Activated T-cell treated with anti-CD3 and anti-CD28 coated beads for 24 hours (primary cell): ENCODE measurements at places on chromosomes 11 and 22.

- no peak for DNase-seq
Measured at GRCh38 chr11:120179057-120179672, 31.7 kb upstream of the OAF start.

- DNase-seq = no peak
Measured at GRCh38 chr11:123111465-123111864, 49.5 kb upstream of the HSPA8 start.

- DNase-seq = no peak
Measured at GRCh38 chr11:120546312-120547205, 35.0 kb downstream of the GRIK4 start.

GRCh38 chr11:66878474-66878873, 21.6 kb downstream of the LRFN4 start:
- no peak for DNase-seq

- no peak for DNase-seq
Measured at GRCh38 chr11:12075822-12076821, 34.3 kb upstream of the MICAL2 start.

- DNase-seq = no peak
Measured at GRCh38 chr22:42897960-42898359, 40.9 kb upstream of the ARFGAP3 start.

- no peak for DNase-seq
Measured at GRCh38 chr11:125264100-125265022, 99.8 kb downstream of the PKNOX2 start.

GRCh38 chr11:102734650-102735049, 9.9 kb upstream of the MMP8 start:
- no peak for DNase-seq

DNA sequence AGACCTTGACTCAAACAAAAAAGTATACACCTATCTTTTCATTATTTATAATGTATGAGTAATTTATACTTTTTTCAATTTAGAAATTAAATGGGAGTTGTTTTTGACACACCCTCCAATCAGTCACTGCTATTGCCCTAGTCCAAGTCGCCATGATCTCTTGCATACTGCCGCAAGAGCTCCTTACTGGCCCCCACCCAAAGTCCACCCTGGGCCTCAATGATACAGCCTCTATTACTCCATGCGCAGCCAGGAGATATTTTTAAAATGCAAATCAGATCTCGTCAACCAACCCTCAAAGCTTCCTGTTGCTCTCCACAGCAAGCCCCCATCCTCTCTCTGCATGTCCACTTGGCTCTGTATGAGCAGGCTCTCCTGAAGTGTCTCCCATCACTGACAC, 12.8 kb upstream of the LMO1 start:
- DNase-seq = no peak

- no peak for DNase-seq
Measured at GRCh38 chr11:74010306-74011300, 1.7 kb upstream of the UCP3 start.

DNA sequence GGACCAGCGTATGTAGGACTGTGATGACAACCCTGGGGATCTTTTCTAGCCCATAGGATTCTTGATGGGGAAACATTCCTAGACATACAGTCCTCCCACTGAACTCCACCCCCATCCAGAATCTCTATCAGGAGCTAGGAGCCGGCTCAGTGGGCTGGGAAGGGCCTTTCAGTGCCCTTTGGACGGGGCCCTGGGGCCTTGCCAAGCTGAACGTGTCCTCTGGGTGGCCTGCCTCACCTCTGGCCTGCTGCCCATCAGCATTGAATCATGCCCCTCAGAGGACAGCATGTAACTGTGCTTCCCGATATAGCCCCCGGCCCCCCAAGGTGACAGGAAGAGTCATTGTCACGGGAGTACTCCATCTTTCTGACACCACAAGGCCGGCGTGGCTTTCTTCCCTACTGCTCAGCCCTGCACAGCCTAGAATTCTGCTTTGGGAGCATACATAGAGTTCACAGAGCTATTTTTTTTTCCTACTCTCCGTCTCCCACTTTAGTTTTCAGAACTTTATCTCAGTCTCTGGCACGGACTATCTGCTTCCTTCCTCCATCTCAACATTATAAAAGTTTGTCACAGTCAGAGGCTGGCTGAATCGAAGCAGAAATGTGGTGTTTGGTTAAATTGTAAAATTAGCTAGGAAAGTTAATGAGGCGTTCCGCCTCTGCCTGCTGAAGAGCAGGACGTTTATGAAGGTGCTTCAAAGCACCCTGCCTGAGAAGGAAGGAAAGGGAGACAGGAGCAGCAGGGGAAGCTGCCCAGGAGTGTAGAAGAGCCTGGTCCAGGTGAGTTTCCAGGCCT, 111.9 kb downstream of the ZBTB16 start:
- no peak for DNase-seq

DNA sequence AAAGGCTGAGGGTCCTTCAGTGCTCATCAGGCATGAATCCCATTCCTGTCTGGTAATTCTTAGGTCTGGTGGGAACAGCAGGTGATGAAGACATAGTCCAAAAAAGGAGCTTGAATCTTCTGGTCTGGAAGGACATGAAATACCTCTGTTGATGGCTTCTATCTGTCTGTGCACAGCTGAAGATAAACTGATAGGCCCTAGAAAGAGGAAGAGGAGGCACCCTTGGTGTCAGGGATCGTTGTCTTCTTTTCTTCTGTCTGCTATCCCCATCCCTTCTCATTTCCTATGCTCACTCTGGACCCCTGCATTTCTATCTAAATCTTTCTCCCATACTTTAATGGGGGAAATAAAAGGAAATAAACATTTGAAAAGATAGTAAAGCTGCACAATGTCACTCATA, 9.4 kb downstream of the AGBL2 start:
- DNase-seq = no peak

GRCh38 chr11:6677018-6677417, 6.1 kb downstream of the MRPL17 start:
- no peak for DNase-seq

- no peak for DNase-seq
Measured at GRCh38 chr11:3077189-3077836, 20.1 kb upstream of the CARS1 start.

DNA sequence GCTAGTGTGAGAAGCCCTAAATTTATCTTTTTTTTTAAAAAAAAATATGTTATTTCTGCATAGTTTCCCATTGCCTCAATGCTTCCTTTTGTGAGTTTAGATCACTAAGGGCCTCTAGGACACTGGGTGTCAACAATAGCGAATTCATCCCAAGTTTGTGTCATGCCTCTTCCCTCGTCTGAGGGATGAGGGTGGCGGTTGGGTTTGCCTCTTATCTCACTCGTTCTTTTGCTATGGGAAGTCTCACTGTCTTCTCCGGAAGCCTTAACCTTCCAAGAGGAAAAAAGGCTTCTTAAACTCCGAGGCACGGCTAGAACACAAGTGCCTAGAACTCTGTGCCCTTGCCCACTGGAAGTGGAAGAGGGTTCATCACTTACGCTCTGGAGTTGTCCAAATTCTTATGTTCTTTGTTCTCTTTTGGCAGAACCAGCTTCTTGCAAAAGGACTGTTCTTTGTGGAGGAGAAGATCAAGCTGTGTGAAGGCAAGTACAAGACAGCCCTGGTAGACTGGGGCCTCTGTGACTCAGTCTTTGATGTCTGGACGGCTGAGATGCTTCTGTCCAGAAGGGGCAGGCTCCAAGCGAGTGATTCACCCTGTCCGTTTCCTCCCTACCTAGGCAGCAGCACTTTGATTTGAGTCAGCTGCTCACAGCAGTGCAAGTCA, 78.5 kb downstream of the TRAF6 start:
- DNase-seq = no peak

GRCh38 chr11:57306940-57307565, 17.7 kb downstream of the TNKS1BP1 start:
- DNase-seq = no peak
